ENCODE measurements at places on chromosomes 12 and 14.

- no peak for DNase-seq
Measured at GRCh38 chr14:24377657-24378056, 9.7 kb downstream of the NFATC4 start.

DNA sequence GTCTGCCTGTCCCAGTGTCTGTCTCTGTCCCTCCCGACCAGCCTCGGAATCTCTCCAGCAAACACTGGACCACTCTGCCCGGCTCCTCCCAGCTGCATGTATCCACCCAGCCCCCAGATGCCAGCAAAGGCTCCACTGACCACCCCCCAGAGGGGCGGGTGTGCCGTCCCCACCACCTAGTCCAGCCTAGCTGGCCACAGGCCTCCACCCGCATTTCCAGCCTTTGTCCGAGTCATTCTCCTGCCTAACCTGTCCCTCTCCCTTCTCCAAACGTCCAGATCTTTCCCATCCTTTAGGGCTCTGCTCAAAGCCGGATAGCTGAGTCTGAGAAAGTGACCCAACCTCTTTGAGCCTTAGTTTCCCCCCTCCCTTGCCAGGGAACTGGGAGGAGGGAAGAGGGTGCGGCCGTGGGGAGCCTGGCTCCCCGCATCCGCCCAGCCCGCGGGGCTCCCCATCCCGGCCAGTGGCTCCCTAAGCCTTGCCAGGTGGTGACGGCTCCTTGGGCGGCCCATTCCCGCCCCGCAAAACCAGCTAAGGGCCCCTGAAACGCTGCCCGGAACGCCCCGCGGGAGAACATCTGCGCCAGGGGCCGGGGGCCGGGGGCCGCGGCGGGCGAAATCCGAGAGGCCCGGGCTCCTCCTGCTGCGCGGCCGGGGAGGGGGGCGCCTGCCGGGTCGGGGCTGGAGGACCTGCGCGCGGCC, 34.6 kb upstream of the ANKRD9 start:
- no peak for DNase-seq

DNA sequence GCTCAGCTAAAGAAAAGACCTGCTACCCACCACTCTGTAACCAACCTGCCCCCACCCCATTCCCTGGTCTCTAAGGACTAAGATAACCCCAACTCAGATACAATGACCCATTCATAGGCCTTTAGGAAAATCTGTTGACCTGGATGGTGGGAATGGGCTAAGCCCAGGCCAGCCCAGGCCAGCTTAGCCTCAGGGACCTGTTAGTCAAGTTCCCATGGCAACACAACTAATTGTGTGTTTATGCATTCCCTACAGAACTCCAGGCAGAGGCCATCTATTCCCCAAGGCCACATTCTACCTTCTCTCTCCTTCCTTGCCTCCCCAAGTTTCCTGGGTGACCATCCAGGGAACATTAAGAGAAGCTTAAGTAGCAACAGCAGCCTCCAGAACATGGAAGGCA, 16.1 kb upstream of the KRT8 start:
- DNase-seq = no peak

DNA sequence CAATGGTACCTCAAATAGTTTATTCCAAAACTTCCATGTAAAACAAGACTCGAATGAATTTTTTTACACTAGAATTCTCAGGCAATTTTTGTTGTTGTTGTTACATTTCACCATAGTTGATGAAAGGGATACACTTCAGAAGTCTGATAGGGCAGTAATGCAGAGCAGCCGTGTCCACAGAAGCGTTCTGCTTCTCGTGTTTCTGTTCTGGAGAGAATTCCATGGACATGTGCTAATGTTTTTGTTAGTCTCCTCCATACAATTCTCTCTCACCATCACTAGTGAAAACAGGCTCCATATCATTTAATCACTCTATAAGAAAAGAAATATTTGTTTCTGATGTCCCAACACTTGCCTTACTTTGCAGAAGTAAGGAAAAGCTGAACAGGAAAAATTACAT, 606.1 kb downstream of the SLC16A7 start:
- no peak for DNase-seq

DNA sequence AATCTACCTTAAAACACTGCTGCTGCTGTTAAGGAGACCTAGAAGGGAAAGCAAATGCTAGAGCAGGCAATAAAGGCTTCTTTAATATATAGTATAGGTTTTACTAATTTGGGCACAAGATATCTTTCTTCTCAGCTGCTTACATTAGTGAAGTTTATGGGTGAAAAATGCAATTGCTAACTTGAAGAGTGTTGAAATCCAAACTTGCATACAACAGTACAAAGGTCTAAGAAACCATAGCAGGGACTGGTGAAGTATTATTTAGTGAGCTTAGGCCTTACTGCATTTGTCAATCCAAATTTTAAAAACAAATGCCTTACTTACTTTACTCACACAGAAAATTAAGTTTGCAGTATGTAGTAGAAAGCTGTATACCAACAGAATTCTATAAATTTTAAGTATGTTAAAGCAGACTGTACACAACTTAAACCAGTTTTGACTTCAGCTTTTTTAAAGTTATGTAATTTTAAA, 1.4 kb upstream of the AP4S1 start:
- DNase-seq = no peak

DNA sequence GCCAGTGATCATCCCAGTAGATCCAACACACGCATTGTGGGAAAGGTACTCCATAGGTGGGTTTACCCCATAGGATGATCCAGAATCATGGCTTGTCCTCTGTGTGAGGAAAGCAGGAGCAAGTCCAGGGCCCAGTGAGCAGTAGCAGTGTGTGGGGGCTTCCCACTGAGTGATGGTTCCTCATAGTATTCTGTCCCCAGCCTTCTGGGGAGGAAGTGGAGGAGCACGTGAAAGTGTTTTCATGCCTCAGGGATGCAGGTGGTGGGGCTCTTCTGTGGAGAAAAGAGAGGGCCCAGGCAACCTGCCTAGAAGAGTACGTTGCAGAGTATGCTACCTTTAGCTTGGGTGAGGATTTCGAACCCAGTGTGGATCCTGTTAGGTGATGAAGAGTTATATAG, 56.5 kb downstream of the SUSD6 start:
- no peak for DNase-seq

- no peak for DNase-seq
Measured at GRCh38 chr12:116964054-116965050, 53.6 kb downstream of the FBXW8 start.

GRCh38 chr12:49541140-49541861, 2.5 kb downstream of the KCNH3 start:
- DNase-seq = no peak

- DNase-seq = no peak
Measured at GRCh38 chr14:85442996-85443395, 86.9 kb upstream of the FLRT2 start.

DNA sequence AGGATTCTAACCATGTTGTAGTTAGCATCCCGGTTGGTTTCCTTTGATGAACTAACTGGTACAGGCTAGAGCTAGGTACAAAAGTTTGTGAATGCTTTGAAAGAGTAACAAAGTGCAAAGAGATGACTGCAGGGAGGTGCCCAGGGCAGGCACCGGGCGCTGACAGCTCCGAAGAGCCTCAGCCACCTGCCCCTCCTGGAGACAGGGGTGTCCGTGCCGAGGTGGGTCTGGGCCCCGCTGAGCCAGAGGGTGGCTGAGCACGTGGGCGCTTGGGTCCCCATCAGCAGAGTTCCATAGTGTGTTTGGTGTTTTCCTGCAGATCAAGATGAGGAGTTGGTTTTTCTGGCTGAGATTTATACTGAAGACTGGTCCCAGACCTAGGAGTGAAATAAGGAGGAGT, 19.9 kb downstream of the PRKAB1 start:
- no peak for DNase-seq

DNA sequence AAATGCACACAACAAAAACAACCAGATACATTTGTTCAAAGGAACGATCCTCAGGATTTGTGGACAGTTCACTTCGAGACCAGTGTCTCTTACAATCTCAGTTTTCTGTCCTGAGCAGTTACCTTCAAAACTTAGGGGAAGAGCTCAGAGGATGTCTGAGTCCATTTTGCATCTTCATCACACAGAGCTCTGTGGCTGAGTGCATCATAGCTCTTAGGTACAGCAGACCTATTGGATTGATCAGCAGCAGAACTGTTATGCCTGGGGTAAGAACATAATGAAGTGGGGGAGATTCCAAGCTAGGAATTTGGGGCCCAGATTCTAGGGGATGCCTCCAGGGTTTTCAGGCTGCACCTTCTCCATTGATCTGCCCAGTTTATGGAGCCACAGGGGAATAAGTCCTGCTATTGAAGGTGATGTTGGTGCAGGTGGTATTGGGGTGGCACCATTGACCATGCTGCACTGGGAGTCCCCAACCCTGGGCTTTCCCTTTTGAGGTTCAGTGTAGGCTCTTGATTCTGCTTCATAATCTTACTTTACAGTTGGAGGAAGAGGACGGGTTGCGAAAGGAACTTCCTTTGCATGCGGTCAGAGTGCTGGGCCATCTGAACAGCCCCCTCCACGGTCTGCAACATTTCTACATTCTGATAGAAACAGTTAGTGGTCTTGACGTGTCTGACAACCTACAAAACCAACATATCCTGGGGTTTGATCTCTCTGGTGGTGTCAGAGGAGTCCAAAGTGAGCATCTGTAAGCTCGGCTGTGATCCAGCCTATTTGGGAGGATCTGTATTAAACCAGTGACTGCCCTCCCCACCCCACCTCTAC, 112.8 kb downstream of the CHST11 start:
- DNase-seq = peak; percentile 22

GRCh38 chr12:92623386-92623785, 79.4 kb upstream of the PLEKHG7 start:
- no peak for DNase-seq

DNA sequence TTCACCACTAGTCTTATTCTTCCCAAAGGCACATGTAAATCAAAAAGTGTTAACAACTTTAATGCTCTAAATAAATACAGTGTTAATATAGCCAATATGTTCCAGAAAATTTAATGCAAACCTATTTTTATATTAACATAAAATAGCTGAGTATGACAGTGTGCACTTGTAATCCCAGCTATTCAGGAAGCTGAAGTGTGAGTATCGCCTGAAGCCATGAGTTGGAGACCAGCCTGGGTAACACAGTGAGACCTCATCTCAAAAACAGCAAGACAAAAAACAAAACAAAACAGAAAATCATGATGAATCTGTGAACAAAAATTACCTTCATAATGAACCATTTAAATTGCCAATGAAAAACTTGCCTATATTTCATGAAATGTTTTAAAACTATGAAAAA, 798.9 kb downstream of the SLC6A15 start:
- DNase-seq = no peak

DNA sequence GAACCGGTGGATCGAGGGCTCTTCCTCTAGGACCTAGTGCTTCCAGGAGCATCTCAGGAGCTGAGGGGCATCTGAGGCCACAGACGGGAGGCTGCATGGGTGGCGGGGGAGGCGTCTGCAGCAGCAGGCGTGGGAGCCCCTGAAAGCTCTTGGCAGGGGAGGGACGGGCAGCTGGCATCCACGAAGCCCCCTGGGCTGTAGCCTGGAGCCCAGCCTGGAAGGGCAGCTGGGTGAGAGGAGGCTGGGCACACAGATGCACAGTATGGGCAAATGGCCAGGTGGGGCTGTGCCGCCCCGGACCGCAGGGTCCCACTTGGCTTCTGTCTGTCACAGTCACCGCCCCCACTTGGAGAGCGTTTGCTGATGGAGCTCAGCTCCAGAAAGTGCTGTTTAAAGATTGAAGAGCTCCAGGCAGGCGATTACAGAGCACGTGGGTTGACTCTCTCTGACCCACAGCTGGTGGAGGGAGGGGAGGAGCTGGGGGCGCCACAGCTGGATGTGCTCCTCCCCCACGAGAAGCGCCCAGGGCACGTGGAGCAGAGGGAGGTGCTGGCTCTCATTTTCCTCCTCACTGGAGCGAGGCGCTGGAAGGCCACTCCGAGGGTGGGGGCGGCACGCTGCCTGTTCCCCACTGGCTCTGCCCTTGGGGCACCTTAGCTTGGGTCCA, 155.0 kb upstream of the C14orf180 start:
- DNase-seq = no peak

- DNase-seq = no peak
Measured at GRCh38 chr12:2258025-2258424, 205.2 kb downstream of the CACNA1C start.

DNA sequence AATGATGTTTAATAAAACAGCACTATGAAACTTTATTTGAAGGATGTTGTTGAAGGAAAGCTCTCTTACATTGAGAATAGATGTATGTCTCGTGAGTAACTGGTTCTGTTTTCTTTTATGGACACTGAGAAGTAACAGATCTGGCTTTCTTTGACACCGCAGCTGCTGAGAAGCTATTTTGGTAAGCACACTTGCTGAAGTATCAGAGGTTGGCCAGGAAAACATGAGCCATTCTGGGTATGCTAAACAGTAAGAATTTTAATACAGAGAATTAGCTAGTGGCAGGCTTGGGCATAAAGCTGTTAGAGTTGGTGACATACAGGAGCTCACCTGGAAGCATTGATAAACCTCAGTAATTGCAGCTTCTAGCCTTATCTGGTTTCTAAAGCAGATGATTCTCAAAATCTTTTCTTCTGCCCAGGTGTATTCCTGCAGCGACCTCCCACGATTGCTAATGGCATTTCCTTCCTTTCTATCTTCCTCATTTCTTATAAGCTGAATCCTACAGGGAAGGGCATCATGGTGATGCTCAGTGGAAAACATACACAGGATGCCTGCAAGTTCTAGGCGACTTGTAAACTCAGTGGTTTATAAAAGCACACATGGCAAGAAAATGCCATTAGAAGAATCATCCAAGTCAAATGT, 291.6 kb upstream of the SLC16A7 start:
- DNase-seq = no peak

DNA sequence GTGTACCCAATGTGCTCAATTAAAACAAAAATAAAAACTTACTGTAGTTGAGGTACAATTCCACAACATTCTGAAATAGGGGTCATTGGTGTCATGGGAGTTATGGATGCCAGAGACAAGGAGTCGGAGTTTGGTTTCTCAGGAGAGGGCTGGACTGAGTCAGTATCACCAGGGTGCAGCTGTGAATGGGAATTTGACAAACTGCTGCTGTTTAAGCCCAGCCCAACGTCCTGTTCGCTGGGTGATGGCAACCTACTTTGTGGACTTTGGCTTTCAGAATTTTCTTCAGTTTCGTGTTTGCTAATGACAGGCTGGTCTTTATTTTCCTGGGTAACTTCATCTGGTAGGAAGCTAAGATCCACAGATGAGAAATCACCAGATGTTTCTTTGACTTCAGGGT, 3.9 kb downstream of the TBPL2 start:
- DNase-seq = no peak

DNA sequence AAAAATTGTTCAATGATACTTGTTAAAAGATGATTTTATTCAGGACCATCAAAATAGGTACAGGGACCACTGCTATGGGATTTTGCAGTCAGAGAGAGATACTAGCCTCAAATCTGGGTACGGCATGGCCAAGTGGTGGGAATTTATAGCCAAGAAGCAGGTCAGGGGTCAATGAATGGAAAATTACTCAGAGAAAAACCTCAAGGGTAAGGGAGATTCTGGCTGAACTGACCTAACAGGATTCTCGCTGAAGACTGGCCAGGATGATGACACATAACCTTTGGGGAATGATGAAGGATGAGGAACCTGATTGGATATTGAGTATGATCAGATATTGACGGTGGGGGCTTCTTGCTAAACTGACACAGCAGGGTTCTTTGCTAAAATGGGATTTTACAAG, 32.7 kb downstream of the DEPDC4 start:
- no peak for DNase-seq
